Stimulated activated CD8-positive, alpha-beta memory T cell treated with anti-CD3 and anti-CD28 coated beads, Interleukin-15, amount 100 ng/mL, for 1 hour (primary cell): ENCODE measurements at places on chromosomes 1 and 21.

DNA sequence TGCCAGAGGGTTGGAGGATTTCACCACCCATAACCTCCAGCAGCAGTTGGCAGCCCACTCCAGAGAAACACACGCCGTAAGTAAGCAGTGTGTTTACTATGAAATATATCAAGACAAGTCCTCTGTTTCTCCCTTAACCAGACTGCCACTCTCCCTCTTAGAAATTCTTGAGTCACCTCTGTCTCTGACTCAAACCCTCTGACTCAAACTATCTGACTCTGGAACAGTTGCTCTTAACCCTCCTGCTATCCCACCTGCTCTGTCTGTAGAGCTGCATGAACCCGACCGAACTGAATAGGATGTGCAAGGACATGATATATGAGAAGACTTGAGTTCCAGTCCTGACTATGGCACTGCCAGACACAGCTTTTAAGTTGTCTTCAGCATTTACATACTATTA, 14.1 kb downstream of the INPP5B start:
- DNase-seq, result no peak

GRCh38 chr1:204487256-204487615, 7.4 kb downstream of the PIK3C2B start:
- no peak for DNase-seq

- no peak for DNase-seq
Measured at GRCh38 chr21:22575165-22575584, 1577.0 kb downstream of the NCAM2 start.

DNA sequence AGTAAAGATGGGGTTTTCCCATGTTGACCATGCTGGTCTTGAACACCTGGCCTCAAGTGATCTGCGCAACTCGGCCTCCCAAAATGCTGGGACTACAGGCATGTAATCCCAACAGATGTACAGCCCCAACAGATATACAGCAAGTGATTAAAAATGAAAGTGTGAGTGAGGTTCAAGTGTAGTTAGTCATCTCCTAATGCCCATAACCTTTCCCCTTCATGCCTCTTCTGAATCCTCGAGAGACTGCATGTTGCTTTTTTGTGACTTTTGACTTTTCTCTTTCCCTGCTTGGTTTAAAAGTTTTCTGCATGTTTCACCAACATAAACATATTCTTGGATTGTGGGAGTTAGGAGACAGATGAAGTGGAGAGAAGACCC, 31.2 kb downstream of the KCNK2 start:
- no peak for DNase-seq

DNA sequence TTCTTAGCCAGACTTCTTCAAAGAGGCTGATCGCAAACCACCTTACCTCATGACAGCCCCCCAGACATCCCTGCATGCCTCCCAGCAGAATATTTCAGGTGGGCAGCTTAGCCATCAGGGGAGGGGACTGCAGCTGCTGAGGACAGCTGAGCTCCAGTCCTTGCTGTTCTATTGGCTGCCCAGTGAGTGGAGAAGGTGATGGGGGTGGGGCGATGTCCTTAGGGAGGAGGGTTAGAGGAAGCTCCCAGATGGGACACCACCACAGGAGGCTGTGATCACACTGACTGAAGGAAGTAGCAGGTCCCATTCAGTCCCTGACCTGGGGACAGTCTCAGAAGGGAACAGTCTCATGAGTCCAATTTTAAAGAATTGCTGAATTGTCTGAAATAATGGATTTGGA, 38.3 kb downstream of the GJA5 start:
- DNase-seq, result no peak

DNA sequence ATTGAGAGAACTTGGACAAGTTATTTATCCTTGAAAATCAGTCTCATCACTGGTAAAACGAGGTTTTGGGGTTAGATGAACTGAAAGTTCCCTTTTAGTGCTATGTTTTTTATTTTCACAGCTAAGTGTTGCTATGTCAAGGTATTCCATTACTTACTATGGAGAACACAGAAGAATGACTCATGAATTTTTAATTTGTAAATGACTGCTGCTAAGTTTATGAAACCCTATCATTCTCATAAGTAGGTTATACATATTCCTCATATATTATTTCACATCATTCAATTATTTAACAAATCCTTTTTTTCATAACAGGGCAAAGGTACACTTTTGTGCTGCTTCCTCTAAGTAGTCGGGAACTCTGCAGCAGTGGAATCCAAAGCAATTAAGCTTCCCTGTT, 52.2 kb upstream of the ATP1A1 start:
- DNase-seq, result no peak

DNA sequence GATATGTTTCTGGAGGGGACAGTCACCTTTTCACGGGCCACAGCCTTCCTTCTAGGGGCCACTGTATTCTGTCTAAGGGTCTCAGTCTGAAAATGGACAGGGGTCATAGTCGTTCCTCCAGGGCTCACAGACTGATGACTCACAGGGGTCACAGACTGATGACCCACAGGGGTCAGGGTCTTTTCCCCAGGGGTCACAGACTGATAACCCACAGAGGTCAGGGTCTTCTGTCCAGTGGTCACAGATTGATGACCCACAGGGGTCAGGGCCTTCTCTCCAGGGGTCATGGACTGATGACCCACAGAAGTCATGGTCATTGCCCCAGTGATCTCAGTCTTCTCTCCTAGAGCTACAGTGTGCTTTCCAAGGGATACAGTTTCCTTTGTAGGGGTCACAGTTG, 12.8 kb downstream of the OVGP1 start:
- DNase-seq, result no peak

DNA sequence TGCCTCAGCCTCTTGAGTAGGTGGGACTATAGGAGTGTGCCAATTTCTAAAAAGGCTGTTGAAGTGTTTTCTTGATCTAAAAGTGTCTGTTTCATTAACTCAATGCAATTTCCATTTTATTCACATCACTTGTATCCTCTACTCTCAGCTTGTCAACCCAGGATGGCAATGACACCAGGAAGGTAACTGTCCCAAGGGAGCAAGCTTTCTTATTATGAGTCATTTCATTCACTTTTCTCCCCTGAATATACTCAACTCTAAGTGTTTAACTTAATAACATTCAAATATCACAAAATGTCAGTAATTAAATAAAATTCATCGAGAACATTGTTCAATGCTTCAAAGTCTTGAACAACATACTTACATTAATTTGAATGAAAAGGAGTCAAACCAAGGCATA, 22.9 kb upstream of the GFI1 start:
- no peak for DNase-seq

GRCh38 chr1:228393268-228393701, 13.3 kb downstream of the TRIM11 start:
- DNase-seq, result no peak

- no peak for DNase-seq
Measured at GRCh38 chr1:223225061-223225460, 82.0 kb upstream of the TLR5 start.

DNA sequence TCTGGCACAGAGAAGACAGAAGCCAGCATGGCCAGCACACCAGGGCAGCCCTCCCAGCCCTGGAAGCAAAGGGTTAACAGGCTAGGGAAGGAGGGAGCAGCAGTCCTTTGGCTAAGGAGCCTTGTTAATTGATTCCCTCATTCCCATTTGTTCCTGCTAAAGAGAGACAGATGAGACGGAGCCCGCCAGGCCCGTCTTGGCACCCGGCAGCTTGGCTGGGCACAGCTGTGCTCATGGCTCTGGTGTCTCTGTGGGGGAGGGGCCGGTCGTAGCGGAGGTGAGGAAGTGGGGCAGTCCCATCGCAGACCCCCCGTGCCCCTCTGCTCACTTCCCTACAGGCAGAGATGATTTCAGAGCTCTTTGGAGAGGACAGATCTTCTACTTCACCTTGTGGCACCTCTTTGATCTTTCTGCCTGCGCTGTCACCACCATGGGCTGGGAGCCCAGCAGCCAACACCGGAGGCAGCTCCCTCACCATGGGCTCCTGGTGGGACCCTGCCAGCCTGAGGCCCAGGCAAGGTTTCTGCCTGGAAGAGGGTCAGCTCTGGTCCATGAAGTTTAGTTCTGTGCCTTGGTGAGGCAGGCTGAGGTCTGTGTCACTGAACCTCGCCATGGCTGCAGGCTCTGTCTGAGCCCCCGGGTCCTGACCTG, 38.0 kb downstream of the FOXO6 start:
- DNase-seq, result no peak

DNA sequence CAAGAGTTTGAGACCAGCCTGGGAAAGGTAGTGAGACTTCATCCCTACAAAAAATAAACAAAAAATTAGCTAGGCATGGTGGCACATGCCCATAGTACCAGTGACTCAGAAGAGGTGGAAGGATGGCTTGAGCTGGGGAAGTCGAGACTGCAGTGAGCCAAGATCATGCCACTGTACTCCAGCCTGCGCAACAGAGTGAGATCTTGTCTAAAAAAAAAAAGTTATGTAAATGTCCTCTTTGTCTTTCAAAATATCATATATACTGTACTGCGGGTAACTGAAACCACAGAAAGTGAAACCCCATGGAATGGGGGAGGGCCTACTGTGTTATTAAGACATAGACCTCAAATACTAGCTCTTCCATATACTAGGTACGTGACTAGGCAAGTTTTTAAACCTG, 20.8 kb downstream of the ACADM start:
- DNase-seq, result no peak

GRCh38 chr1:1264868-1265272, 8.8 kb downstream of the UBE2J2 start:
- DNase-seq, result no peak

DNA sequence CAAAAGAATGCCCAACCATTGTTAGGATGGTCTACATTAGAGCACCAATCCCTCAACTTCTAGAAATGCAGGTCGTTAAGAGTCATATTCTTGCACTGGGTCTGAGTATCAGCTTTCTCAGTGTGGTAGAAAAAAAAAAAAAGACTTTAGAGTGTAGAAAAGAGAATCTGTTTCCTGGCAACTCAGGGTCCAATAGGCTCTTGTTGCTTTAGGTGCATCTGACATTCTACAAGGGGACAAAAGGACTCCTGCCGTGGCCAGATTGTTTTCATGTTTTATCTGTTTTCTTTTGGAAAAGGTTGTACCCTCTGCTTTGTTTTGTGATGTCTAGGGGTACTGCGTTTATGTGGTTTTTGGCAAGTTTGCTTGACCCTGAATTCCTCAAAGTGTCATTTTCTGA, 105.4 kb upstream of the KCNK2 start:
- no peak for DNase-seq

GRCh38 chr21:25107708-25108107, 499.6 kb downstream of the MRPL39 start:
- no peak for DNase-seq

GRCh38 chr1:60280256-60280655, 206.7 kb upstream of the C1orf87 start:
- no peak for DNase-seq

DNA sequence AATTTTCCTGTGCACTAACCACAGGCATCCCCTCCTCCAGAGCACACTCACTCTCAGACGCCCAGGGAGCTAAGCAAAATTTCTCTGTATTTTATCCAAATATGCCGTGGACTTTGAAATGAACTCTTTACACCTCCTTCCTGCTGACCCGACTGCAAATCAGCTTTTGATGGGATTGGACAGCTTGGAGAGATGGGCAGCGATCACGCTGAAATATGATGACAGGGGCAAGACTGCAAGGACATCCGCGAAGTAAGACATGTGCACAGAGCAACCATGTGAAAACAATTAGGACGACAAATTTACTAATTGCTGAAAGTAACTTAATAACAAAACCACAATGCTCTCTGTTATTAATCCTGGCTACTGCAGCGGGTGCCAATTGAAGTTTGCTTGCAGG, 64.6 kb upstream of the CLDN14 start:
- DNase-seq, result no peak

DNA sequence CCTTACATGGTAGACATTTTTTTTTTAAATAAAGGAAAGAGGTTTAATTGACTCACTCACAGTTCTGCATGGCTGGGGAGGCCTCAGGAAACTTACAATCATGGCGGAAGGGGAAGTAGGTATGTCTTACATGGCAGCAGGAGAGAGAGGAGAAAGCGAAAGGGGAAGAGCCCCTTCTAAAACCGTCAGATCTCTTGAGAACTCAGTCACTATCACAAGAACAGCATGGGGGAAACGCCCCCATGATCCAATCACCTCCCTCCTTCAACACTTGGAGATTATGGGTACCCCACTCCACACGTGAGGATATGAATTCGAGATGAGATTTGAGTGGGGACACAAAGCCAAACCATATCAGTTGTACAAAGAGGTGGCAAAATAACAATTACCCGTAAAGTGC, 301.7 kb downstream of the GRIK1 start:
- no peak for DNase-seq

DNA sequence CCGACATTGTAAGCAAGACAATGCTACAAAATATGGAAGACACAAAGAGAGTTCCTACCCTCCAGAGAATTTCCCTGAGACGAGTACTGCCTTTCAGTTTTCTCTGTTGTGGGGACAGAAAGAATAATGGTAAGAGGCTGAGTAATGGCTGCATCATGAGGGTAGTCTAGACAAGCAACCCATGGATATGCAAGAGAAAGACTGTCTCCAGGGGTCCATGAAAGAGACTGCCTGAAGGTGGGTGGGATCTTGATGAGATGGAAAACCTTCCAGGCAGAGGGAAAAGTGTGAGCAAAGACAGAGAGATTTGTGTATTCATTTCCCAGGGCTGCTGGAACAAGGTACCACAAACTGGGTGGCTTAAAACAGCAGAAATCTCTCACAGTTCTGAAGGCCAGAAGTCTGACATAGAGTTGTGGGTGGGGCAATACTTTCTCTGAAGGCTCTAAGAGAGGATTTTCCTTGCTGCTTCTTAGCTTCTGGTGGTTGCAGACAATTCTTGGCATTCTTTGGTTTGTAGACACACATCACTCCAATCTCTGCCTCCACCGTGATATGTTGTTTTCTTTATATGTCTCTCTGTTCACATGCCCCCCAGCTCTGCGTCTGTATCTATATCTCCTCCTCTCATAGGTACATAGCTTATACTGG, 41.4 kb downstream of the ANP32E start:
- DNase-seq, result no peak

GRCh38 chr1:33372677-33373076, 51.8 kb upstream of the A3GALT2 start:
- DNase-seq, result no peak

DNA sequence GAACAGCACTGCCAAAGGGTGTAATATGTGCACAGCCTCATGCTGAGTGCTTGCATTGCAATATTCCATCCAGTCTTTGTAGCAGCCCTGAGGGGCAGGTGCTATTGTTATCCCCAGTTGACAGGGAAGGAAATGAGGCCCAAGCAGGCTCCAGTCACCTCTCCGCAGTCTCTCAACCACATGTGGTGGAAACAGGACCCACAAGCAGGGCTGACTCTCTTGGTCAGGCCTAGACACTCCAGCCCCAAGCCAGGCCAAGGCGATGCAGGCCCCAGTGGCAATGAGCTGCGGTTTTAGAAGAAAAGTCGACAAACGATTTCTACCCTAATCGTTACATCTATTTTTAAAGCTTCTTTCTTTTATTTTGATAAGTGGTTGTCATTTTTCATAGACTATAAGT, 52.6 kb upstream of the GADD45A start:
- no peak for DNase-seq

- DNase-seq, result no peak
Measured at GRCh38 chr1:14724678-14725077, 126.2 kb downstream of the KAZN start.

- DNase-seq, result no peak
Measured at GRCh38 chr1:30196872-30197638, 526.3 kb downstream of the MATN1 start.

GRCh38 chr1:7379441-7379971, 391.6 kb upstream of the VAMP3 start:
- no peak for DNase-seq
